ENCODE measurements at places on chromosomes 1 and 21.
A peak's percentile ranks its signal among the peaks of the same experiment; 100 is the strongest.

- DNase-seq = no peak
Measured at GRCh38 chr1:31435471-31436409, 22.7 kb downstream of the SERINC2 start.

- no peak for DNase-seq
Measured at GRCh38 chr1:101250656-101251272, 13.9 kb downstream of the S1PR1 start.

DNA sequence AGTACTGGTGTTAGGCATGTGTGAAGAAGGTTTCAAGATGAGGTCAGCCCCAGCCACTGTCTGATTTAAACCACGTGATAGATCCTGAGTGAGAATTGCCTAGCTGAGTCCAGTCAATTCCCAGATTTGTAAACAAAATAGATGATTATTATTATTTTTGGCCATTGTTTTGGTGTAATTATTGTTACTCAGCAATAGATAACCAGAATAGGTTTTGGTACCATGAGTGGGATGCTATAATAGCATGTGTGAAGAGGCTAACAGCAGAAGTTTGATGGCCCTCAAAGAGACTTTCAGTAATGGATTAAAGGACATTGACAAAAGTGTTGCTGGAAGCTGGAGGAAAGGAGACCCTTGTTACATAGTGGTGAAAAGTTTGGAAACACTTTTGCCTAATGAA lies 214.8 kb downstream of the BACH1 start:
- no peak for DNase-seq

DNA sequence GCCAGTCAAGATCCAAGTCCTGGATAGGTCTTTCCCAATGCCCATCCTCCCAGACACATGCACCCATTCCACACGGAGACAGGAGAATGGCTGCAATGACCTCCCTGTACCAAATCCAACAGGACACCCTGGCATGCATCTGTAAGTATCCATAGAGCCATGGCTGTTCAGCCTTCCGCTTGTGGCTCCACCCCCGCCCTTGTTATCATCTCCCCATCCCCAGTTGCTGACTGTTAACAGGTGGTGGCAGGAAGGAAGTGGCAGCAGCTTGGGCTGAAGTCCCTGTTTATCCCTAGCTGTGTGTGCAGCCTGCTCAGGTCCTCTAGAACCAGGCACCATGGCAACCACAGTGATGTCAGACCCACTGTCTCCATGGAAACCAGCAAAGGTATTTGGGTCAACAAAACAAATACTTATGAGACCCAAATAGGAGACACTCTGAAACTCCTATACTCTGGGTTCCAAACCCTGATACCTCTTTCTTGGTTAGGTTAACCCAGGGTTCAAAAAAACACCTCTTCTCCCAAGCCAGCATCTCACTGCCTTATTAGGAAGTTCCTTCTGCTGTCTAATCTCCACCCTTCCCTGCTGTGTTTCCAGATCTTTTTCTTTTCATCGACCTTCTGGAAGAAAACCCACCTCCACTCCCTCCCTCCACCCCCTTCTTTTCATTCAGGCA lies 721 bp downstream of the PBXIP1 start:
- peak; percentile 94 for DNase-seq

GRCh38 chr1:60054374-60054773 lies 19.2 kb downstream of the C1orf87 start:
- no peak for DNase-seq

GRCh38 chr1:3905953-3906671 lies 6.0 kb upstream of the C1orf174 start:
- no peak for DNase-seq

DNA sequence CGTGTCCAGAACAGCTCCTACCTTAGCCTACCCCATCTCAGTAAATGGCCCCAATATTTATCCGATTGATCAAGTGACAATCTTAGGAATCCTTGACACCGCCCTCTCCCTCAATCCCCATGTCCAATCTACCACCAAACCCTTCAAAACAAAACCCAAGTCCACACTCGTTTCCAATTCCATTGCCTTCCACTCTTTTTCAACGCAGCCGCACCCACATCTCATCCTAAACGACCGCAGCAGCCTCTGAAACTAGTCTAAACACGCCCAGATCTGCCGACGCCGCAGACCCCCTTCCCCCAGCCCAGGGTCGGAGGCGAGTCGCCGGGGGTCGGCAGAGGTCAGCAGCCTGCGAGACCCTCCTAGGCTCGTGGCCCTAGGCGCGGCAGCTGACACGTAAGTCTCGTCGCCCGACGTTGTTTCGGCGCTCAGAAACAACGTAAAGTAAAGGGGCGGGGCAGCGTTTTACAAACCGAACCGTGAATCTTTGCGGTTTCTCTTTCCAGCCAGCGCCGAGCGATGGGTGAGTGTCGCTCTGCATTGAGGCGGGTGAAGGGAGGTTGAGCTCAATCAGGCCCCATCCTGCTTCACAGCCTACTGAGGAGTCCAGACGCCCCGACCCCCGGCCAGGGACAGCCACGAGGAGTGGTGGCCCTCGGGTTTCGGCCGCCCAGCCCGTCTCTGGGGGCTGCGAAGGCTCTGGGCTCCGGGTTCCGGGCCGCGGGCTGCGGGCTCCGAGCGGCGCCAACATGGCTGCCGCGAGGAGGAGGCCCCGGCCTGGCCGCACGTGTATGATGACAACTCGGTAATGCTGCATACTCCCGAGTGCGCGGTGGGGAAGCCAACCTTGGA lies at the start of gene RPS8:
Gene RPS8 (plus strand): TSS at position 463 of the 852 bp plus-strand sequence. CDS start 57 bp downstream, at position 520.
- peak; percentile 85 for DNase-seq

- DNase-seq = no peak
Measured at GRCh38 chr21:44087426-44088400, 19.5 kb upstream of the PWP2 start.

- no peak for DNase-seq
Measured at GRCh38 chr1:99771513-99771918, 5.1 kb upstream of the FRRS1 start.

GRCh38 chr1:113197719-113198330 lies 124.8 kb downstream of the LRIG2 start:
- DNase-seq = no peak

DNA sequence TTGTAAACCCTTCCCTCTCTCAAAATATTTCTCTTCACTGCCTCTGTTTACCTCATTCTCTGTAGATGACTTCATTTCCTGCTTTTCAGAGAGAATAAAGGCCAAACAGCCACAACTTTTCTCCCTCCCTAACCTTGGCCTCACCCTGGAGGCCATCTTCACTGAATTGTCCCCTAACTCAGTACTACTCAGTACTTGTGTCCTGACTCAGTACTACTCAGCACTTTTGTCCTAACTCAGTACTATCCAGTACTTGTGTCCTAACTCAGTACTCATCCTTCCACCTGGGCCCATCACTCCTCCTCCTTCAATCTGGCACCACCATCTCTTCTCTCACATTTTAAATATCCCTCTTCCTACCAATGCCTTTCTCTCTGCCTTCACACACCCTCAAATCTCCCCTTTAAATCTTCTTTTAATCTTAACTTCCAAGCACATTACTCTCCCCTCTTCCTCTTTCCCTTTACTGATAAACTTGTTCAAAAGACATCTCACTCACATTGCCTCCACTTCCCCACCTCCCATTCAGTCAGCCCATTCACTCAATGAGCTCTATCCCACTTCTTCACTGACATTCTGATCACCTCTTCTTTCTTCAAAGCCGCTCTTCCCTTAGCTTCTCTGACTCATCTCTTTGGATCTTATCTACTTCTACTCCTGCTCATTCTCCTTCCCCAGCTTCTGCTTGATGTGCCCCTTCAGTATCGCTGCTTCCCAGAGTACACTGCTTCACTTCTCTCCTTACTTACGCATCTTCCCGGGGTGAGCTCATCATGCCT lies 121.4 kb downstream of the RNF220 start:
- DNase-seq = no peak

GRCh38 chr1:208688656-208689315 lies 444.6 kb upstream of the PLXNA2 start:
- DNase-seq = no peak

- DNase-seq = no peak
Measured at GRCh38 chr1:215660259-215660658, 93.2 kb downstream of the KCTD3 start.

GRCh38 chr1:67791686-67792085 lies 41.6 kb downstream of the GNG12 start:
- DNase-seq = no peak

DNA sequence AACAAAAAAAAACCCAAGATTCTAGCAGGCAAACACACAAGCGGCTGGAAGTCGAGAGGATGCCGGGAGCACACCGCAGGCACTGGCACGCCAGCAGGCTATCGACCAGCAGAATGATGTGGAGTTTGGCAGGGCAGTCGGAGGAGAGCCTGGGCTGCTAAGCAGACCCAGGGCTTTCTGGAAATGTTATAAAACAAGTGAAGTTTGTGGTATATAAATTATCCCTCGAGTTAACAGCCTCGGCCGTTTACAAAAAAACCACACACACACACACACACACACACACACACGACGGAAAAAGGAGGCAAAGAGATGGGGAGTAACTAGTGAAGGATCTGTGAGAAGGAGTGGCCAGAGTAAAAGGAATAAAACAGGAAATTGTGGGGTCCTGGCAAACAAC lies 87.2 kb upstream of the IVNS1ABP start:
- no peak for DNase-seq

- no peak for DNase-seq
Measured at GRCh38 chr1:100972185-100972584, 53.4 kb downstream of the DPH5 start.

DNA sequence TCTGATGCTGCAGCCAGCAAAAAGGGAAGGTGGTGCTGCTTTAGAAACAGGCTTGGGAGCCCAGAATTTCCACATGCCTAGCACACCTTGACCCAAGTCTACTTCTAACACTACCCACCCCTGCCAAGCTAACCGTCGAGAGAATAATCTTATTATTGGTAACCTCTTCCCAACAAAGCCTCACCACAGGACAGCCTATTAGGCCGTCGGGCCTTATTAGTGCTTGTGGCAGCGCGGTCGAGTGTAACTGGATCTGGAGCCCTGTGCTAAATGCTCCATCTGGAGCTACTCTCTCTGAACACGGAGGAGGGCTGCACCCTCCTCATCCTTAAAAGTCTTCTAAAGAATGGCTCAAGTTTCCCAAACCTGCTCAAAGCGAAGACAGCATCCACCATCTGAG lies 165.5 kb upstream of the NFIA start:
- DNase-seq = no peak

DNA sequence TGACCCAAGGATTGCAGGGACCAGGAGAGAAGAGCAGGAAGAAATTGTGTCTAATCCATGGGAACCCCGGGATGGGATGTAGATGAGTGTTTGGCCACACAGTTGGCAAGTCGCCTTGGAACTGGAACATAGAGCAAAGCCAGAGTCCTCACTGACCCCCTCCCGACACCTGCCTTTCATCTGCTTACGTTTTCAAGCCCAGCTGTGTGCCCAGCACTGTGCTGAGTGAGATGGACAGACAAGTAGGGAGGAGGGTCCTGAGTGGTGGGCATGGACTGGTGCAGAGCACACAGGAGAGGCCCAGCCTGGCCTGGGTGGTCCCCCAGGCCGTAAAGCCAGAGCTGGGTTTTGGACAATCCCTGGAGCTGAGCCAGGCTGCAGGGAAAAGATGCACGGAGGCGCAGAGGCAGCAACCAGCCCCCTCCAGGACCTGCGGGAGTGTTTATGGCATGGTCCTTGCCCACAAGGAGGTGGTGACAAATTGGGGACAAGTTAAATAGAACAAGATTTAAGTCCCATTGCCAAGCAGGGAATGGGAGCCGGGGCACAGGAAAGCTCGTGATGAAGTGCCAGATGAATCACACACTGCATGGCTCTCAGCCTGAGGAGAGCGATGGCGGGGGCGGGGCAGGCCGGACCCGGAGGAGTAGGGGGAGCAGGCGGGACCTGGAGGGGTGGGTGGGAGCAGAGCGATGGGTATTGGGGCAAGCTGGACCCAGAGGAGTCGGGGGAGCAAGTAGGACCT lies 157.8 kb upstream of the VAMP3 start:
- DNase-seq = no peak

- no peak for DNase-seq
Measured at GRCh38 chr1:921011-921837, 2.5 kb upstream of the SAMD11 start.

GRCh38 chr1:89949991-89950624 lies 44.8 kb upstream of the ZNF326 start:
- no peak for DNase-seq

DNA sequence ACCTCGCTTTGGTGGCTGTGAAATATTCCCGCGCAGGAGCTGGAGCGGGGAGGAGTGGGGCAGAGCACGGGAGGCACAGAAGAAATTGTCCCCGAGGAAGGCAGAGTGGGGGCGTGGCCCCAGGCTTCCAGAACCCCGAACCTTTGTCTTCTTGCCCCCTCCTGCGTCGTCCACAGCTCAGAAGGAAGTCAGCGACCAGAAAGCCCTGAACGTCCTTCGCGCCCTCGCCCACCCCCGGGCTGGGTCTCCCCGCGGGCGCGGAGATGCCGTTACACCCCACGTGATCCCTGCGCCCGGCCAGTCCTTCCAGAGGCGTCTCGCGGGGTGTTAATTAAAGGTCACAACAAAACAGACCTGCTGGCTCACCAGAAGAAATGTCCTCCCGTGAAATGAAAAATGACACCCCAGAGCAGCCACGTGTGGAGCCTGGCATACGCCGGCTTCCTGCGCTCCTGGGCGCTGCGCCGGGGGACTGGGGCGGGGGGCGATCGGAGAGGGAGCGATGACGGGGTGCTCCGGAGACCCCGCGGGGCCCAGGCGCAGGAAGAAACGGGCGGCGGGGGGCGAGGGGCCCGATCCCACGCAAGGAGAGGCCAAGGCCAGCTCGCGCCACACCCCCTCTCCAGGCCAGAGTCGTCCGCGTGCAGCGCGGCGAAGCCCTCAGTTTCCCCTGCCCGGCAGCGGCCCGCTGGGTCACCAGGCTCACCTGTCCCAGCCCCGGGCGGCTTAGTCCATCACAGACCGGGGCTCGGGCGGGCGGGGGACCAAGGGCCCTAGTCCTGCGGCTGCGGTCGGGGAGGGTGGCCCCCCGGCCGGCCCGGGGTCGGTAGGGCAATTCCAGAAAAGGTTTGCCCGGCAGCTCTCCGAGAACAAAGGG lies 995 bp upstream of the KIF26B start:
- peak; percentile 15 for DNase-seq

- DNase-seq = no peak
Measured at GRCh38 chr21:25660233-25660632, 21.2 kb downstream of the JAM2 start.

GRCh38 chr1:187862506-187862905 lies 1033.8 kb downstream of the PLA2G4A start:
- no peak for DNase-seq

GRCh38 chr1:150363426-150364230 lies at the start of gene RPRD2:
TSS of gene RPRD2 (plus strand) at chr1:150364147. CDS start at chr1:150364715, 568 bp downstream.
- DNase-seq = peak; percentile 99

GRCh38 chr1:23745515-23745914 lies 2.2 kb downstream of the ELOA start:
- DNase-seq = no peak

- DNase-seq = no peak
Measured at GRCh38 chr1:172323686-172324085, 96.8 kb upstream of the C1orf105 start.

Data from stimulated activated naive CD4-positive, alpha-beta T cell (primary cell).